ENCODE measurements at places on chromosomes 6 and 20.

- DNase-seq, result no peak
These were observed 284.7 kb downstream of the CDH26 start for GRCh38 chr20:60242836-60243505.

GRCh38 chr6:63517221-63517620 is 55.1 kb upstream of the LOC128125822 start:
- no peak for DNase-seq

DNA sequence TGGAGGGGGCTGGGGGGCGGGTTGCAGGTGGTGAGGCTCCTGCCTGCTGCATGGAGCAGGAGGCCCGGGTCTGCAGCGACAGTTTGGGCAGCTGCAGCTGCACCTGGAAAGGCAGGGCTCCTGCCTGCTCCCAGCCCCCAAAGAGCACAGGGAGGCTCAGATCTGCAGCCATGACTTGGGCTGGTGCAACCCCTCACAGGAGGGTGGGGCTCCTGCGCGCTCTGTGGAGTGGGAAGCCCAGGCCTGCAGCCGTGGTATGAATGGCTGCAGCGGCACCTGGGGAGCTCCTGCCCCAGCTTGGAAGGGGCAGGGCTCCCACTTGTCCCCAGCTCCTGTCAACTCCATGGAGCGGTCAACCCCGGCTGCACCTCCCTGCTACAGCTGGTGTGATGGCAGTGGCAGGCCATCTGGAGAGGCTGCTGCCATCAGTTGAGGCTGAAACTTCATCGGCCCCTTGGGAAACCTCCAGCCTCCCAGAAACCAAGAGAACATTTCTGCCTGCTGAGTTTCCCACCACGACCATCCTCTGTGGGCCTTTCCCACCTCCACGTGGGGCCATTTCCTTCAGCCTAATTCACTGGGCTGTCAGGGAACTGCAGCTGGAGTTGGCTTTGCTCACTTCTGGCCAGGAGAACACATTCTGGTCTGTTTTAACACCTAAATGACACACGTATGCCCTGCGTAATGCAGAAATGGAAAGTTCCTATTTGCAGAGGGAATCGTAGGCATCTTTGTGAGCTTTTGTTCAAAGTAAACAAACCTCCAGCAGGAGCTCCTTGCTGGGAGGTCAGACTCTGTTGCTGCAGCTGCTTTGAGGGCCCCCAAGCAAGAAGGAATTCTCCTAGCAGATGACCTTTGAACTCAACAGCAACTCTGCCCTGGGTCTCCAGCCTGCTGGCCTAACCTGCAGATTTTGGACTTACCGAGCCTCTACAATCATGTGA is 429.0 kb downstream of the PREX1 start:
- no peak for DNase-seq

DNA sequence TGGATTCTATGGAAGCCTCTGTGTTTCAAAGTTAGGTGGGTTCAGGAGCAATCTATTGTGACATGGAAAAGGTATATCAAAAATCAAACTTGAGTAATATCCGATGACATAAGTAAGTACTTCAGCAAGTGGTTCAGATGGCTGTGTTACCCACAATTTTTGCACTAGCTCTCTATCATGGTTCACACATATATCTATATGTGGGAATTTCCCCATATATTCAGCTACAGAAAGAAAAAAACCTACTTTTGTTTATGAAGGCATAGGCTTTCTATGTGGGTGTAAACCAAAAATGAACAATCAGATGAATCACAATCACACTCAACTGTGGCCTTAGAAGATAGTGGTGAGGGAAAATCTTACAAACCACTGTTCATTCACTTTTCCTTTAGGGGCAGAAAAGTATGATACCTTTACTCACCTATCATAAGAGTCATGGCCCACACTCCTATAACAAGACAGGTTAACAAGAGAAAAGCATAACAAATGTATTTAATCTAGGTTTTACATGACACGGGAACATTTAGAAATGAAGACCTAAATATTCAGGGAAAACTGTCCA is 449.6 kb upstream of the HTR1E start:
- no peak for DNase-seq

DNA sequence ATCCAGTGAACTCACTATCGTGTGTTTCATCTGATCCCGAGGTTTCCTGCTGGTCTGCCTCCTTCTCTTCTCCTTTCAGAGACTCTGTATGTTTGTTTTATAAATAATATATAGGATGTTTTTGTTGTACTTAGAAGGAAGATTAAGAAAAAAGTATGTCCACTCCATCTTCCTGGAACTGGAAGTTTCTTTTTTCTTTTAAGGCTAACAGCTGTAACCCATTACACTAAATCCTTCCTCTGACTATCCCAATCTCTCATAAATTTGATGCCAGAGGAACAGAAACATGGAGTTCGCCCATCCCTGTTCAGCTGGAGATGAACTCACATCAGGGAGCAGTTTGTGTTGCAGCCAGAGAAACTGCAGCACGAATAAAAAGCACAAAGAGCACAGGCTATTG is 20.7 kb downstream of the RIPK1 start:
- no peak for DNase-seq

Measured in CD4-positive, alpha-beta T cell treated with Interleukin-6 at 100 ng/mL for 8 hours (primary cell).